ENCODE measurements at places on chromosomes 4 and X.

- no peak for DNase-seq
Observed at GRCh38 chr4:48041535-48042137, 25.1 kb downstream of the NIPAL1 start.

DNA sequence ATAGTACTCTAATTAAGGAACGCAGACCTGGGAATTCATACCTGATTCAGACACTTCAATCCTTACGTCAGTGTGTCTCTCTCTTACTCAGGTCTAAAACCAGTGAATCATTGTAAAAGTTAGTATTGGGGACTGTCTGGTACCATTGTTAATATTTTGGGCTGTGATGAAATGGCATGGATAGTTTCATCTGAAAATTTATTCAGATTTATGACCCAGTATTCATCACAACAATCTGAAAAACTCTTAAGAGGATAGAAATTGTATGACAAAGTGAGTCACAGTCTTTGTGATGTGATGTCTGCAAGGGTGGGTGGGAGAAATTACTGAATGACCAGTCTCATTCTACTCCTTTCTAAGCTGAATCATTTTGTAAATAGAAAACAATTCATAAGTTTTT lies 10.3 kb downstream of the FGF2 start:
- DNase-seq, result no peak

GRCh38 chr4:71229477-71230270 lies 109.1 kb upstream of the SLC4A4 start:
- no peak for DNase-seq

DNA sequence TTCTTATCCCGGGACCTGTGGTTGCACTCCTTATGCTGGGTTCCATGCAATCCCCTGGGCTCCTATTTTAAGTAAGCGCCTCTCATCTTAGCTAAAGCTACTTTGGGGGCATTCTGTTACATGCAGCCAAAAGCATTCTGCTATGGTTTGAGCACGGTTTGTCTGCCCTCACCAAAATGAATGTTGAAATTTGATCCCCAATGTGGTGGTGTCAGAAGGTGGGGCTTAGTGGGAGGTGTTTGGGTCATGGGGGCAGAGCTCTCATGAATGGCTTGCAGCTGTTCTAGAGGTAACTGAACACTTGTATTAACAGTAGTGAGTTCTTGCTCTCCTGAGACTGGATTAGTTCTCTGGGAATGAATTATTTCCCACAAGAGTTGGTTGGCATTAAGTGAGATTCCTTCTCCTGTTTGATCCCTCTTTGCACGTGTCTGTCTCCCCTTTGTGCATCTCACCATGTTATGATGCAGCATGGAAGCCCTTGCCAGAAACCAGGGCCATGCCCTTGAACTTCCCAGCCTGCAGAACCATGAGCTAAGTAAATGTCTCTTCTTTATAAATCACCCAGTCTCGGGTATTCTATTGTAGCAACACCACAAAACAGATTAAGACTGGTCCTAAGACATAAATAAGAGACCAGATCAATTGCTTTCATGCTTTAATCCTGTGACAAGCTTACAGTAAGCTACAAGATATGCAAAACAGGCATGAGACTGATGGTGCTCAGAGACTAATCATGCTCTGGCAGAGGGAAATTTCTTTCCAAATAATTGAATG lies 141.8 kb downstream of the TSPAN5 start:
- no peak for DNase-seq

DNA sequence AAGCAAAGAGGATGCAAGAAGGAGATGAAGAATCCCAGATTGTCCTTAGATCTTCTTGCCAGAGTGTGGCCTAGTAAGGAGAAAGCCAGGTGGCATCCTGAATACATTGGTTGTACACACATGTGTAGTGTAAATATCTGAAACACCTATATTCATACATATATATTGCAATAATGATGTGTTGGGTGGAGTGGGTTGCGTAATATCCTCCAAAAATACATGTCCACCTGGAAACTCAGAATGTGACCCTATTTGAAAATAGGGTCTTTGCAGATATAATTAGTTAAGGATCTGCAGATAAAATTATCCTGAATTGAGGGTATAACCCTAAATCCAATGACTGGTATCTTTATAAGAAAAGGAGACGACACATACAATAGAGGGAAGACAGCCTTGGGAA lies 216.3 kb downstream of the NLGN4X start:
- no peak for DNase-seq

- no peak for DNase-seq
Observed at GRCh38 chr4:143025081-143025704, 159.5 kb upstream of the USP38 start.

GRCh38 chr4:7964459-7964858 lies 24.8 kb upstream of the AFAP1 start:
- DNase-seq, result no peak

DNA sequence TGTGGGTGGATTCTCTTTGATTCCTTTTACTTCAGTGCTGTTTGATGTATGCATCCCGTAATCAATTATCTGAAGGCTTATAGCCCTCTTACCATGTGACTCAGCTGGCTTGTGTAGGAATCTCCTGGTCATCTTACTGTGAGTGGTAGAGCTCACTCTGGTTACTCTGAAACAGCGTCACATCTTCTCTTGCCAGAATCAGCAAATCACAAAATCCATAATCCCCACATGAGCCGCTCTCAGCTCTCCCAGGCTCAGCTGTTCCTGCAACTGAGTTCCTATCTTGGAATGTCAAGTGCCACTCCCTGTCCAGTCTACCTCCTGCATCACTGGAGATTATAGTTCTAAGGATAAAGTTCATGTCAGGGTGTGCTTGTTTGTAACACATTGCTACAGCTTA lies 278.0 kb downstream of the FBXO8 start:
- no peak for DNase-seq

GRCh38 chr4:53640576-53641453 lies 49.5 kb upstream of the LNX1 start:
- no peak for DNase-seq

Data from AG04449 (cell line).